MCF 10A (cell line): ENCODE measurements at places on chromosomes 3 and 15. TPM values are rescaled to one million over a fixed set of nuclear protein-coding genes. Genes with fewer than 3 reads are reported as not detected.

GRCh38 chr3:46892285-46893145 lies 15.0 kb downstream of the PTH1R start:
- H3K4me3 ChIP-seq: peak overlapping the region; percentile 40
- H3K36me3 ChIP-seq: peaks cover 6% of the 10 kb centered on the region
- DNase-seq: peak; percentile 31
- H3K27ac ChIP-seq: no peak overlapping the region

- H3K27me3 ChIP-seq: no peaks in the 10 kb centered on the region
- peaks cover 10% of the 10 kb centered on the region for H3K4me1 ChIP-seq
- H3K36me3 ChIP-seq: no peaks in the 10 kb centered on the region
- H3K4me3 ChIP-seq: no peak overlapping the region
- DNase-seq: no peak
- no peak overlapping the region for H3K27ac ChIP-seq
Measured at GRCh38 chr3:78788839-78789238, 979.0 kb downstream of the ROBO1 start.

DNA sequence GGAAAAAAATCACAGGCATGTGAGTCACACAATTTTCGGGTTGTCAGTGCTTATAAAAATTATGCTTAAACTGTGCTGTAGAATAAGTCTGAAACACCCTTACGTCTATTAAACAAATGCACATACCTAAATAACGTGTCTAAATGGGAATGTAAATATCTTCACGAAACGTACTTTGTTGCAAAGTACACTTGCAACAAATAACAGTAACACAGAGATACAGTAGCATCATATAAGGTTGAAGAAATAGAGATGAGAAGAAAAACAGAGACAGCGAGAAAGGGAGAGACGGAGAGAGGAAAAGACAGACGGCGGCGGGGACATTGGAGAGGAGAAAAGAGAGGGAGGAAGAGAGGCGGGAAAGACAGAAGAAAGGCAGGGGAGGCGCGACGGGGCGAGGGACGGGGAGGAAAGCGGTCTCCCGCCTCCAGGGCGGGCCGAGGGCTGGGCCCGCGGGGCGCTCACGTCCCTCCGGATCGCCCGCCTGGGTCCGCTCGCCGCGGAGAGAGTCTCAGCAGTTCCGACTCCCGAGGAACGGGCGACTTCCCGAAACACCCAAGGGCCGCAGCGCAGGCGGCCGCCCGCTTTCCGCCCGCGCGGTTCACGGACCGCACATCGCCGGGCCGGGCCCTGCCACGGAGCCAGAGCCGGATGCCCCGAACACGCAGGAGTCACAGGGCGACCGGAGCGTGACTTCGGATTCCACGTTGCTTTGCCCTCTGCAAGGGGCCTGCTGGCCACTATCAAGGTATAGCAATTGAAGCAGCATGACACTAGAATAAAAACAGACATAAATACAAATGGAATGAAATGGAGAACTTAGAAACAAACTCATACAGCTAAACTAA lies 153.4 kb downstream of the LMLN start:
- no peaks in the 10 kb centered on the region for H3K4me1 ChIP-seq
- peaks cover 81% of the 10 kb centered on the region for H3K27me3 ChIP-seq
- no peaks in the 10 kb centered on the region for H3K36me3 ChIP-seq
- DNase-seq: no peak
- no peak overlapping the region for H3K4me3 ChIP-seq

GRCh38 chr3:176663387-176663786 lies 533.9 kb downstream of the TBL1XR1 start:
- no peak for DNase-seq
- no peaks in the 10 kb centered on the region for H3K4me1 ChIP-seq
- H3K27me3 ChIP-seq: no peaks in the 10 kb centered on the region
- no peak overlapping the region for H3K27ac ChIP-seq

- peak overlapping the region; percentile 42 for H3K27ac ChIP-seq
- H3K4me1 ChIP-seq: peaks cover 26% of the 10 kb centered on the region
- no peaks in the 10 kb centered on the region for H3K27me3 ChIP-seq
- H3K4me3 ChIP-seq: peak overlapping the region; percentile 79
- peak; percentile 86 for DNase-seq
- H3K36me3 ChIP-seq: peaks cover 22% of the 10 kb centered on the region
Measured at GRCh38 chr15:90872486-90873184, 4.2 kb downstream of the FURIN start.

DNA sequence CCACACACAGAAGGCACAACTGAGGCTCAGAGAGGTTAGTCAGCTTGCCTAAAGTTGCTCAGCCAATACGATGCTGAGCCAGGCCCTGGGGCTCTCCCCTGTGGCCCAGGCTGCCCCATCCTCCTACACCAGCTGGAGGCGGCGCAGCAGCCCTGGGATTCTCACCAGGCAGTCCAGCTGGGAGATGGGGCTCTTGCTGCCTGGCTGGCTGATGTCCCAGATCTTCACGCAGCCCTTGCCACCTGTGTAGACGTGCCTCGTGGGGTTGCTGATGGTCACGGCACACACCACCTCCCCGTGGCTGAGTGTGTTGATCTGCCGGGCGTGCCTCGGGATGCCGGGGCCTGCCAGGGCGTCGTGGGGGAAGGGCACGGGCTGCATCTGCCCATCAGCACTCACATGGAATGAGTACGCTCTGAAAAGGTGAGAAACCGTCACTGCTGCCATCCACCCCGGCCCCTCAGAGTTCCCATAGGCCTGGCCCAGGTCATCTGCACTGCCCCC lies 42.8 kb downstream of the TLE3 start:
- H3K27ac ChIP-seq: no peak overlapping the region
- H3K36me3 ChIP-seq: peaks cover 51% of the 10 kb centered on the region
- no peaks in the 10 kb centered on the region for H3K27me3 ChIP-seq

DNA sequence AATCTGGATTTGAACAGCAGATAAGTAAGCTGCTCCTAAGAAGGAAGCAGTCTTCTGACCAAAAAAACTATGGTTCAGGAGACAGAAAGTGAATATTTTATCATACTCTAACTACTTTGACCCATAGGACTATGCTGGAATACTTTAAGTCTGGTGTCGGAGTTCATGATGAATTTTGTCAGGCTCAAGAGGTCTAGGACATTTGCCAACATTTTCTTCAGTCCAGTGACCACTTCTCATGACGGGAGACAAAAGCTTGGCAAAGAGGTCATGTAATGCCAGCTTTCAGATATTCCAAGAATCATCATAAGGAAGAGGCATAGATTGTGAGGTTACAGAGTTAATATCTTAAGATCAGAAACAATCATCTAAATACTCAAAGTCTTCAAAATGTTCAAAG lies 20.5 kb upstream of the DCBLD2 start:
- H3K27ac ChIP-seq: no peak overlapping the region
- H3K4me3 ChIP-seq: no peak overlapping the region
- no peaks in the 10 kb centered on the region for H3K27me3 ChIP-seq
- peaks cover 18% of the 10 kb centered on the region for H3K4me1 ChIP-seq

DNA sequence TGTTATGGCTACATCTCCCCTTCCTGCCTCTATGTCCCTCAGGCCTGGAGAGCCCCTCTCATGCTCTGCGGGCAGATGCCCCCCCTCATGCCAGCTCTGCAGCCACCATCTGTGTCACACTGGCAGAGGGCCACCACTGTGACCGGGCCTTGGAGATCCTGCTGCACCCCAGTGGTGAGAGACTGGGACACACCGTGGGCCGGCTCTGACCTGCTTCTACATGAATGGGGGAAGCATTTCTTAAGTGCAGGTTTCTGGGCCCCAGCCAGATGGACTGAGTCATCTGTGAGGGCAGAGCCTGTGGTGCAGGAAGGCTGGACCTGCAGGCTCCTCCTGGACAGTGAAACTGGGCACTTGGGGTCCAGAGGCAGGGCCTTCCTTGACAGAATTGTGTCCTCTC lies 4.8 kb downstream of the VWA5B2 start:
- H3K4me3 ChIP-seq: no peak overlapping the region
- H3K4me1 ChIP-seq: peaks cover 12% of the 10 kb centered on the region
- peak; percentile 96 for DNase-seq

- no peaks in the 10 kb centered on the region for H3K27me3 ChIP-seq
- H3K36me3 ChIP-seq: peaks cover 50% of the 10 kb centered on the region
- H3K27ac ChIP-seq: peak overlapping the region; percentile 92
- no peak overlapping the region for H3K4me3 ChIP-seq
- no peaks in the 10 kb centered on the region for H3K4me1 ChIP-seq
Measured at GRCh38 chr3:179038216-179038898, 33.3 kb downstream of the ZMAT3 start.

DNA sequence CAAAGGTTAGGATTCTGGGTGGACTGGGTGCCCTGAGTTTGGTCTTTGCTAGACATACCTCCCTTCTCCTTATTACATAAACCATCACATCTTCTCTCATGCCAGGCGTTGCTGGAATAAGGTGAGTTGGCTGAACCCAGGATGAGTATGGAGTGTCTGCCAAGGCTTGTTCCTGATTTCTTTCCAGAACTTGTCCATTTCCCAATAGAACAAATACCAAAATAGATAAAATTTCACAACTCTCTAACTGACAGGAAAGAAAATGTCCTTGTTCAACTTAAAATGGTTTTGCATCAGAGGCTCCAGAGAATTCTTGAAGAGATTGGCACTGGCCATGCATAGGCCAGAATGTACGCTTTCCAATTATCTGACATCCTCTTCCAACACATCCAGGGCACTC lies 291.9 kb downstream of the IGSF11 start:
- H3K4me1 ChIP-seq: peaks cover 6% of the 10 kb centered on the region
- no peaks in the 10 kb centered on the region for H3K36me3 ChIP-seq
- no peaks in the 10 kb centered on the region for H3K27me3 ChIP-seq
- DNase-seq: peak; percentile 22
- H3K4me3 ChIP-seq: no peak overlapping the region

- H3K4me1 ChIP-seq: peaks cover 2% of the 10 kb centered on the region
- H3K27me3 ChIP-seq: no peaks in the 10 kb centered on the region
- H3K4me3 ChIP-seq: no peak overlapping the region
- H3K36me3 ChIP-seq: no peaks in the 10 kb centered on the region
- no peak for DNase-seq
- no peak overlapping the region for H3K27ac ChIP-seq
Measured at GRCh38 chr15:38202361-38202760, 50.3 kb upstream of the SPRED1 start.

- no peaks in the 10 kb centered on the region for H3K36me3 ChIP-seq
- H3K27ac ChIP-seq: no peak overlapping the region
- peaks cover 5% of the 10 kb centered on the region for H3K4me1 ChIP-seq
- DNase-seq: peak; percentile 28
Measured at GRCh38 chr15:35925275-35926006, 379.5 kb upstream of the DPH6 start.

DNA sequence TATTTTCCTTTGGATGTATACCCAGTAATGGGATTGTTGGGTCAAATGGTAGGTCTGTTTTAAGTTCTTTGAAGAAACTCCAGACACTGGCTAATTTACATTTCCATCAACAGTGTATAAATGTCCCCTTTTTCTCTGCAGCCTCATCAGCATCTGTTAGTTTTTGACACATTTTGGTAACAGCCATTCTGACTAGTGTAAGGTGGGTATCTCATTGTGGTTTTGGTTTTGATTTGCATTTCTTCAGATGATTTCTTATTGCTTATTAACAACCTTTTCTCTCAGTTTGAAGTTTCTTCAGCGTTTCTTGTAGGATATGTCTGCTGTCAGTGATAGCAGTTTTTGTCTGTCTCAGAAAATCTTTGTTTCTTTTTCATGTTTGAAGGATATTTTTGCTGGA lies 15.4 kb downstream of the GALK2 start:
- no peaks in the 10 kb centered on the region for H3K27me3 ChIP-seq
- no peak overlapping the region for H3K4me3 ChIP-seq
- H3K27ac ChIP-seq: peak overlapping the region; percentile 30
- H3K36me3 ChIP-seq: peaks cover 20% of the 10 kb centered on the region

- no peaks in the 10 kb centered on the region for H3K36me3 ChIP-seq
- H3K4me3 ChIP-seq: no peak overlapping the region
- H3K4me1 ChIP-seq: peaks cover 7% of the 10 kb centered on the region
Measured at GRCh38 chr15:58387130-58387529, 44.7 kb upstream of the LIPC start.

GRCh38 chr3:102095383-102095782 lies 246.1 kb downstream of the NFKBIZ start:
- no peak for DNase-seq
- H3K27ac ChIP-seq: no peak overlapping the region
- no peaks in the 10 kb centered on the region for H3K27me3 ChIP-seq
- no peaks in the 10 kb centered on the region for H3K36me3 ChIP-seq

- no peaks in the 10 kb centered on the region for H3K4me1 ChIP-seq
- H3K27me3 ChIP-seq: no peaks in the 10 kb centered on the region
- H3K27ac ChIP-seq: no peak overlapping the region
- H3K36me3 ChIP-seq: no peaks in the 10 kb centered on the region
Measured at GRCh38 chr15:64813075-64813474, 12.4 kb downstream of the PIF1 start.

- no peak for DNase-seq
- H3K27me3 ChIP-seq: no peaks in the 10 kb centered on the region
- no peak overlapping the region for H3K4me3 ChIP-seq
- H3K36me3 ChIP-seq: no peaks in the 10 kb centered on the region
- peaks cover 42% of the 10 kb centered on the region for H3K4me1 ChIP-seq
- peak overlapping the region; percentile 13 for H3K27ac ChIP-seq
Measured at GRCh38 chr3:177348974-177349373, 151.7 kb upstream of the TBL1XR1 start.

DNA sequence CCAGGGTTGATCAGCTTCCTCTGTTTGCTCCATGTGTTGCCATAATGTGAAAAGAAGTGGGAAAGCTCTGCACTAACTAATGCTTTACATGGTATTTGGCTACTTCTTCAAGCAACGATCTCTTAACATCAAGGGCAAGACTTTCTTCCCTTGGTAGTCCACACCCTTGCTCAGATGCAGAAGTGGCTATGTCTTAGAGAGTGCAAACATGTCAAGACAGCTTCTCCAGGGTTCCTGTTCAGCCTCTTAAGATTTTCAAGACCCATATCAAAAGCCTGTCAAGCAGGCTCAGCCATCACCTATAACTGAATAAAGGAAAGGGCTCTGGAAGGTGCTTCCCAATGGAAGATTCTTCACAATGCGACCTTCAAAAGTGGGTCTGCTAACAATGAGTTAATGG lies 64.8 kb upstream of the CSTA start:
- no peaks in the 10 kb centered on the region for H3K36me3 ChIP-seq
- no peak for DNase-seq
- H3K4me1 ChIP-seq: no peaks in the 10 kb centered on the region
- H3K4me3 ChIP-seq: no peak overlapping the region
- H3K27me3 ChIP-seq: no peaks in the 10 kb centered on the region

- no peaks in the 10 kb centered on the region for H3K4me1 ChIP-seq
- H3K27me3 ChIP-seq: peaks cover 17% of the 10 kb centered on the region
- no peak overlapping the region for H3K27ac ChIP-seq
Measured at GRCh38 chr3:138939561-138940241, 7.2 kb downstream of the FOXL2 start.

GRCh38 chr3:55965776-55966175 lies 478.7 kb upstream of the WNT5A start:
- no peak overlapping the region for H3K4me3 ChIP-seq
- no peaks in the 10 kb centered on the region for H3K27me3 ChIP-seq

The TIGIT gene
- not detected in 2 replicates for total RNA-seq

The NLGN1 gene
- total RNA-seq: not detected in 2 replicates

The SUCNR1 gene
- not detected in 2 replicates for total RNA-seq

The CPLX3 gene
- not detected in 2 replicates for total RNA-seq

The ITIH4 gene
- 0.58 and 2.9 TPM in 2 replicates for total RNA-seq

The LSAMP gene
- not detected in 2 replicates for total RNA-seq

The PLSCR2 gene
- not detected in 2 replicates for total RNA-seq

The SLC2A2 gene
- total RNA-seq: not detected in 2 replicates

The DNAJC19 gene
- total RNA-seq: 73.5 and 94.5 TPM in 2 replicates
